ENCODE measurements at places on chromosomes 6 and 20.

DNA sequence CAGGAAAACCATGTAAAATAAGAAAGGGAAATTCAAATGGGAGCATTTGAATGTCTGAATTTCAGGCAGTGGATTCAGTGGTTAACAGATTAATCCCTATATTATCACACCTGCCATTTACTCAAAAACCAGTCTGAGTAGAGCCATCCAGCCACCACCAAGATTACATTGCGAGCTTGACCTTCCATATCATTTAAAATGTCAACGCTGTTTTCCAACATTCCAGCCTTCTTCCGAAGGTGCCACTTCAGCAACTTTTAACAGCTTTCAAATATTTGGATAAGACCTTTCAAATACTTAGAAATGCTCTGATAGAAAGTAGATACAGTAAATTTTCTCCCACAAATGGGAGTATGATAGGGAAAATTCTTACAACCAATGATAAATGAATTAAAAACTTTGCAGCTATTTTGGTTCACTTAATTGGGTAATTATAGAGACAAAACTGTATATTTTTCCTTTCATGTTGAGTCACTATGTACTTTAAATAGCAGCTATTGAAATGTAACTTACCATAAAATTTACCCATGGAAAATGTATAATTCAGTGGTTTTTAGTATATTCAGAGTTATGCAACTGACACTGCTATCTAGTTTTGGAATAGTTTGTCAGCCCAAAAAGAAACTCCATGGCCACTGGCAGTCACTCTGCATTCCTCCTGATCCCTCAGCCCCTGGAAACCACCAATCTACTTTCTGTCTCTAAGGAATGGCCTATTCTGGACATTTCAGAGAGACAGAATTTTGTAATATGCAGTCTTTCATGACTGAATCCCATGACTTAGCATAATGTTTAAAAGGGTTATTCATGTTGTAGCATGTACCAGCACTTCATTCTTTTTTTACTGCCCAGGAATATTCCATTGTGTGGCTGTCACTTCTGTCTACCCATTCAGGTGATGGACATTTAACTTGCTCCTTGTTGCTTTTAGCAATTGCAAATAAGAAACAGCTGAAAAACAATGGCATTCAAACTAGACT lies 21.5 kb downstream of the EZR start:
- DNase-seq = no peak

GRCh38 chr20:54539521-54540046 lies 64.2 kb downstream of the DOK5 start:
- no peak for DNase-seq

DNA sequence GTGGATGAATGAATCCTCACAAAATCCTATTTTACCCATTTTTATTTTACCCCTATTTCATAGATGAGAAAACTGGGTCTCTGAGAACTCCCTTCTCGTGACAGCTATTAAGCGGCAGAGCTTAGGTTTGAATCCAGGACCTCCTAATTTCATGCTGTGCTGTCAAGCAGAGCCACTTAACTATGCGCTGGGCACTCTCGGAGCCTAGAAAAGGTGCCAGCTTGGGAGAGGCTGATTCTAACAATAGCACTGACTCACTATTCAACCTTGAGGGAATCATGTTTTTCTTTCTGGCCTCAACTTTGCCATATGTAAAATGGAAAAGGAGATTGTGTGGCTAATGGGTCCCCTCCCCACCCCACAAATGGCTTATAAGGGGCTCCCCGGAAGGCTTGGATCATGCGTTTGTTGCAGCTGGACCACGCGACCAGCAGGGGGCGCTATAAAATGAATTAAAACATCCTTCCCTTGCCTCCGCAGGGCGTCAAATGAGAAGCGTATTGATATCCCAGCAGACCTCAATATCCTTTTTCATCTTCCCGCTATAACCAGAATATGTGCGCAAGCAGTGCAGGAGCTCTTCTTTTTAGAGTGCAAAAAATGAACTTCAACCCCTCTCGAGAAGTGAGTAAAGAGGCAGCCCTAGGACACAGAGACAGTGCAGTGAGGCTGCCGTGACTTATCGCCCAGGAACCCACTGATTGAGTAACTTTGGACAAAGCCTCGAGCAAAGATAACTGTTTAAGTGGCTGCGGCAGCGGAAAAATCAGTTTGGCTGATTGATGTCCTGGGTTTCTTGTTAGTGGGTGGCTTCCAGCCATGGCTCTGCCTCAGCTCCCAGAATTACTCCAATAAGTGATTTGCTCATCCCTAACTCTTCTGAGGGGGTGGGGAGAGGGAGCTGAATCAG lies 12.8 kb upstream of the PDYN start:
- DNase-seq = no peak

DNA sequence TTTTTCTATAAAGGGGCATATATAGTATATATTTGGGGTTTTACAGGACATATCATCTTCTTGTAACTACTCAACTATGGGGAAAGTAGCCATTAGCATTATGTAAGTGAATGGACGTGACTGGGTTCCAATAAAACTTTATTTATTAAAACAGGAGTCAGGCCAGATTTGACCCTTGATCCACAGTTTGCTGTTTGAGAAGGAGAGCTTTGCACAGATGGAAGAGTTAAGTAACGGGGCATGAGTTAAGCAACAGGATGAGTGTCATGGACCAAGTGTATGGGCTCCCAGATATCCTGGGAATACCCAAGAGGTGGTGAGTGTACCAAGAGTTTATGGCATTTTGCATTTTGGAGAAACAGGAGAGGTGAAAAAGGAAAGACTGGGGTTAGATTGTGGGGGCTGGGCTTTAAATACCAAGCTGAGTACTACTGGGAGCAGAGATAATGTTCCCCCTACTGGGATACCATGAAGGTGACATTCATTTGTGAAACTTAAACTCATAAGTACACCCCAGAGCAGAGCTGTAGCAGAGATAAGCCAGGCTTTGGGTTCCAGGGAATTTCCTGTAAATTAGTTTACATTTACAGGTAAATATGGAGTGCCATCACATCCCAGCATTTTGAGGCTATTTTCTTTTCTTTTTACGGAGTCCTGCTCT lies 18.5 kb upstream of the SCUBE3 start:
- DNase-seq = no peak

GRCh38 chr20:50870561-50871161 lies 60.6 kb downstream of the ADNP start:
- DNase-seq = no peak

GRCh38 chr6:94238868-94239267 lies 819.5 kb upstream of the EPHA7 start:
- no peak for DNase-seq

DNA sequence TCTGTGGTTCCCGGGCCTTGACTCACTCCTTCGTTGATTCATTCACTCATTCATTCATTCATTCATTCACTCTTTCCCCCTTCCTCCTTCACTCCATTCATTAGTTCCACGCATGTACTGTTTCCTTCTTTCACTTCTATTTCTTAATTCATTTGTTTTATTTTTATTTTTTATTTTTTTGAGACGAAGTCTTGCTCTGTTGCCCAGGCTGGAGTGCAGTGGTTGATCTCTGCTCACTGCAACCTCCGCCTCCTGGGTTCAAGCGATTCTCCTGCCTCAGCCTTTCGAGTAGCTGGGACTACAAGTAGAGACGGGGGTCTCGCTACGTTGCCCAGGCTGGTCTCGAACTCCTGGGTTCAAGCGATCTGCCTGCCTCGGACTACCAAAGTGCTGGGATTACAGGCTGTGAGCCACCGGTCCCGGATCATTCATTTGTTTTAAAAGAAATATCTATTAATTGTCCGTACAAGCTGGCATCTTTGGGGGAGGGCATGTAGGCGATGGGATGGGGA lies 427 bp upstream of the NFKBIE start:
- DNase-seq = no peak

GRCh38 chr6:143050509-143050908 lies 10.2 kb upstream of the AIG1 start:
- DNase-seq = no peak

Data from pons (tissue), 1 donor.